Hepatic stellate cell (primary cell): ENCODE measurements at places on chromosomes 5 and 9.

DNA sequence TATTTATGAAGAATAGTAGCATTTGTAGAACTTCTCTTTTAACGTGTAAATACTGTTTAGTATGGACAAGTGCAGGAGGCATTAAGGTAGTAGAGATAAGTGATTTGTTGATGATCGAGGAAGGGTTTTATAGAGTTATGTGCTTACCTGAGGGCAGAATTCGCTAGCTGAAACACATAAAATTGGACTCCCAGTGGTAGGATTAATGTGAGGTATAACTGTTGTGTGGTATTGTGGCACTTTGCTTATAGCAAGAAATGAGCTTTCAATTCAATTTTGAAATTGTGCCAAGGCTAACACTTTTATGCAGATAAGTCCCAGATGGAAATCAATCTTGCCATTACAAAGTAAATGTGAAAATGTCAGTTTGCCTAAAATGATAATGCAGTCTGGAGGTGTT, 1.2 kb downstream of the AP3S1 start:
- no peak for DNase-seq

DNA sequence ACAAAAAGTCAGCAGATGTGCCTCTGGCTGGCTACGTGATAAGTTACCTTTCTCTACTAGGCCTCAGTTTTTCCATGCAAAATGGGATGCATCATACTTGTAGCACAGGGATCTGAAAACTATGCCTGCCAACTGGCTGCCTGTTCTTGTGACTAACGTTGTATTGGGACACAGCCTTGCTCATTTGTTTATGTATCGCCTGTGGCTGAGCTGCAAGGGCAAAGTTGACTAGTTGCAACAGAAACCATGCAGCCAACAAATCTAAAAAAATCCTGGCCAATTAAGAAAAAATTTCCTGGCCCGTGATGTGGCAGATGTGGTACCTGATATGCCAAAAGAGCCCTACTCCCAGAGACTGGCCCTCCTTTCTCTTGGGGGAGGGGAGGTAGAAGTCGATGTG, 131.3 kb downstream of the SEC61B start:
- DNase-seq: peak; percentile 66

- DNase-seq: no peak
Measured at GRCh38 chr9:116103976-116104820, 49.4 kb upstream of the PAPPA start.

- no peak for DNase-seq
Measured at GRCh38 chr9:92534674-92535073, 1.1 kb downstream of the ECM2 start.
